ENCODE measurements at places on chromosomes 3 and 15. TPM values are rescaled to one million over a fixed set of nuclear protein-coding genes. Genes with fewer than 3 reads are reported as not detected.
A peak's percentile ranks its signal among the peaks of the same experiment; 100 is the strongest.

GRCh38 chr15:68368731-68369435, 63.1 kb downstream of the ITGA11 start:
- DNase-seq, result no peak

DNA sequence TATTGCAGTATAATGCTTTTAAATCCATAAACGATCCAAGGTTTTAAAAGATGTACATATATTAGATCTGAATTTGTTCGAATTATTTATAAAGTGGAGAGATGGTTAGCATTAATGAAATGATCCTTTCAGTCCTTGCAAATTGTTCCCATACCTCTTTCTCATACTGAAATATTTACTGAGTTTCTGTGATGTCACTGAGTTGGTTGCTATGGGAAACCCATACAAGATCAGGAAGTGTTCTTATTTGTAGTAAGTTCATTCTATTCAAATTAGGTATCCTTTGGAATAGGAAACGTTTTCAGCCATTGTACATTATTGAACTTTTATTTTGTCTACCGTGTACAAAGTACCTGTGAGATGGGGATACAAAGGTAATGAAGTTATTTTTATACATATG, 73.2 kb upstream of the CHL1 start:
- DNase-seq, result no peak

Gene DAPK2
- 3.2 TPM for total RNA-seq

DNA sequence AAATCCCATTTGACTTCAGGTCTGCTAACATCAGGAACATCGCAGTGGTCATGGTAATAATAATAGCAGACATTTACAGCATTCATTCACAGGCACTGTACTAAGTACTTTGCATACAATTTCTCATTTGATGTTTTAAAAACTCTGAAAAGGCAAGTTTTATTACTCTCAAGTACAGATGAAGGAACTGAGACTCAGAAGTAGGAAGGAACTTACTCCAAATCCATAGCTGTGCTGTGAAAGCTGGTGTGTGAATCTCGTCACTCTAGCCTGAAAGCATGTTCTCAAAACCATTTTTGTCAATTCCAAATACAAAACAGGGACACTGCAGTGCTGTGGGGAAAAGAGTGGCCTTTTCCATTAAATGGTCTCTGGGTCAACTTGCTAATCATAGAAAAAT, 179.9 kb downstream of the FAM43A start:
- DNase-seq, result no peak

DNA sequence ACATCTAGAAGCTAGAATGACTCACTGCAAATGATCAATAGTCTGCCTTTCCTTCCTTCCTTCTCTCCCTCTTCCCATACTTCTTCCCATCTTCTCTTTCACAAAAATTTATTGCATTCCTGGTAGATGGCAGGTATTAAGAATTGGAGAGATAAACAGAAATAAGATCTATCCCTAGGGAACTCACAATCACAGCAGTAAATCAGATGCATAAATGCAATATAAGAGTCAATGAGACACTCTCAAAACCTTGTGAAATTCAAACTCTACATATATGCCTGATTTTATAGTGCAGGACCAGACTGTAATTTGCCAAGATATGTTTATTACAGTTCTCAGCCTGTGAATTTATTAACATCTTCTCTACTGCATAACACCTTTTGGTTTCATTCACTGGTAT, 78.3 kb upstream of the ARL6 start:
- DNase-seq, result no peak

- DNase-seq, result no peak
Measured at GRCh38 chr15:87403973-87404372, 852.6 kb downstream of the NTRK3 start.

GRCh38 chr3:134860141-134860540, 65.1 kb downstream of the EPHB1 start:
- no peak for DNase-seq

Gene SSUH2
- not detected for total RNA-seq

DNA sequence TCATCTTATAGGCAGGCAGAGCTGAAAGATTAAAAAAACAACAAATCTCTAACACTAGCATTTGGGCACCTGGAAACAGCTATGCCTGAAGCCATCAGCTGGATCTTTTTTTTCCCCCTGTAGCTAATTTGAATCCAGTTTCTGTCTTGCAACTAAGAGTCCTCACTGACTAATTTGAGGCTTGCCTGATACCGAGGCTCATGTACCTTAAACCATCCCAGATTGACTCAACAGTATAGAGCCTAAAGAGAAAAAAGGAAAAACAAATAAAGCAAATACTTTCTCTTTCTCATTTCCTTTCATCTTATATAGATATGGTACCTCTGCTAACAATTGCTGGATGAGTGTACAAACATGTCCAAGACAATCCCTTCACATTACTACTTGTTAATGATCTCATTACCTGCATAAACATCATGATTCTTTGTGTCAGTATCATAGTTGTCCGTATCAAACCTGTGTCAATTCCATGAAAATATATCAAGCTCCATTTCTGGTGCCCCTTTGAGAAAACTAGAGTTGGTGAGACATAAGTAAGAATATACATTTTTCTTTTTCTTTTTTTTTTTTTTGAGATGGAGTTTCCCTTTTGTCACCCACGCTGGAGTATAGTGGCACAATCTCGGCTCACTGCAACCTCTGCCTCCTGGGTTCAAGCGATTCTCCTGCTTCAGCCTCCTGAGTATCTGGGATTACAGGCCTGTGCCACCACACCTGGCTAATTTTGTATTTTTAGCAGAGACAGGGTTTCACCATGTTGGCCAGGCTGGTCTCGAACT, 43.1 kb downstream of the BHLHE40 start:
- DNase-seq, result no peak

- DNase-seq, result no peak
Measured at GRCh38 chr3:171849617-171850319, 6.6 kb downstream of the TMEM212 start.

- DNase-seq, result no peak
Measured at GRCh38 chr15:85351965-85352364, 28.4 kb upstream of the AKAP13 start.

- no peak for DNase-seq
Measured at GRCh38 chr3:94285872-94286271, 223.0 kb downstream of the NSUN3 start.

DNA sequence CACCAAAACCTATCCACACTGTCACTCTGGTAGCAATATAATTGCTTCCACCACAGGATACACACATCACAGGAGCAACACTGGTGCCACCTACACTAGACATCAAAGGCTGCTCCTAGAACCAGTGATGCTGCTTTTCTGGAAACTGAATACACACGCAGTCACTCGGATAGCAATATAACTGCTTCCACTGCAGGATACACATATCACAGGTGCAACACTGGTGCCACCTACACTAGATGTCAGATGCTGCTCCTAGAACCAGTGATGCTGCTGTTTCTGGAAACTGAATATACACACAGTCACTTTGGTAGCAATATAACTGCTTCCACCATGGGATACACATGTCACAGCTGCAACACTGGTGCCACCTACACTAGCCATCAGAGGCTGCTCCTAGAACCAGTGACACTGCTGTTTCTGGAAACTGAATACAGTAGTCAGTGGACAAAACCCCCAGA, 6.9 kb upstream of the TNFSF10 start:
- DNase-seq, result peak; percentile 37

GRCh38 chr15:48566668-48567067, 78.8 kb downstream of the FBN1 start:
- no peak for DNase-seq

DNA sequence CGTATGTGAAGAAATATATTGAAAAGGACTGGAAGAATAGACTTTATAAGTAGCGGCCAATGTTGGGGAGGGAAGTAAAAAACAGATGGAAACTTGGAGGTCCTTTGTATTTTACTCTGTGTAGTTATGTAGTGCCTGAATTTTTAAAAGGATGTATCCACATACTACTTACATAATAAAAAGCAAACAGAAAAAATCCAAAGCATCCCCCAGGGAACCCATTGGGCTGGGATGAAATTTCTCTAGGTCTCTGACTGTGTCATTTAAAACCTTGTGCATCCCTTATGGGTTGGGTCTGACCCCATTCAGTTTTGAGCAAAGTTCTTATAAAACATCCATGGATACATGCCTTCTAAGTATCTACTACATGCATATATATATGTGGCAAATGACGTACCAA, 141.1 kb downstream of the NR1D2 start:
- no peak for DNase-seq

DNA sequence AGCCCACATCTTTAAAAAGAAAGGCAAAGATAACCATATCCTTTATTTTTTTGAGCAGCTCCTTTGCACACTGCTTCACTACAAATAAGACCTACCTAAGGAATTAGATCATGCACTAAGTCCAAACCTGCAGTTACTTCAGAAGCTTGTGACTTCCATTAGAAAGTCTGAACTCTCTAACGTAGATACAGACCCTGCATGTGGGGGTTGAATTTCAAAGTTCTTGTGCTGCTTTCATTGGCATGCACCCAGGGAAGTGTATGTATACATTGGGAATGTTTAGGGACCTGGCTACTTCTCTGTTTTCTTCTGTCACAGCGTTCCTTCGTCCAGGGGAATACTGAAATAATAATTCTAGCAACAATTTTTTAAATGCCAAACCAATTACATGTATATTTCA, 185.2 kb upstream of the IL12A start:
- no peak for DNase-seq

GRCh38 chr3:46375814-46376213, 5.1 kb downstream of the CCR5 start:
- no peak for DNase-seq

- no peak for DNase-seq
Measured at GRCh38 chr3:73558727-73559075, 66.0 kb downstream of the PDZRN3 start.

Gene SMCO1
- not detected for total RNA-seq

Gene EHHADH
- total RNA-seq, result 1.9 TPM

Gene SLC6A11
- total RNA-seq, result not detected

Gene INSYN1
- not detected for total RNA-seq

Gene ITIH1
- not detected for total RNA-seq

Gene GOLGA8J
- total RNA-seq, result not detected

- DNase-seq, result no peak
Measured at GRCh38 chr3:50259432-50260026, 9.4 kb upstream of the SEMA3B start.

Gene TRMT10C
- total RNA-seq, result 22.7 TPM

GRCh38 chr3:124316034-124316287, 324.0 kb upstream of the ROPN1 start:
- DNase-seq, result no peak
